ENCODE measurements at places on chromosomes 11 and 22.
A peak's percentile ranks its signal among the peaks of the same experiment; 100 is the strongest.

GRCh38 chr11:102457865-102458264 lies 5.3 kb upstream of the TMEM123 start:
- DNase-seq: no peak

DNA sequence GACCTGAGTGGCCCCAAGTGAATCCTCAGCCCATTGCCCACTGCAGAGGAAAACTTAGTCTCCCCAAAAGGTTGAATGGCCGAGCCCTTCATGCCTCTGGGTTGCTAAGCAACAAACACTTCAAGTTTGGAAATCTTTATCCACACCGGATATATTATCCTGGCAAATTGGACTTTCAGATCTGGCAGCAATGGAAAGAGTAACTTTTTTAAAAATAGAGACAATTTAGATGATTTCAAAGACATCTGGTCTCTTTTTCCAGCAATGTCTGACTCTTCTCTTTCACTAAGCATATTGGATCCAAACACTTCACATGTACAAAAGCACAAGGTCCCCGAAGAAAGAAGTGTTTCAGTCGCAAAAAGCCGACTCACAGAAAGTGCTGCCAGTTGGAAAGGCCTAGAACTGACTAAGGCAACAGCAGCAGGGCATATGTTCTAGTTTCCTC lies 505.3 kb downstream of the SOX6 start:
- no peak for DNase-seq

DNA sequence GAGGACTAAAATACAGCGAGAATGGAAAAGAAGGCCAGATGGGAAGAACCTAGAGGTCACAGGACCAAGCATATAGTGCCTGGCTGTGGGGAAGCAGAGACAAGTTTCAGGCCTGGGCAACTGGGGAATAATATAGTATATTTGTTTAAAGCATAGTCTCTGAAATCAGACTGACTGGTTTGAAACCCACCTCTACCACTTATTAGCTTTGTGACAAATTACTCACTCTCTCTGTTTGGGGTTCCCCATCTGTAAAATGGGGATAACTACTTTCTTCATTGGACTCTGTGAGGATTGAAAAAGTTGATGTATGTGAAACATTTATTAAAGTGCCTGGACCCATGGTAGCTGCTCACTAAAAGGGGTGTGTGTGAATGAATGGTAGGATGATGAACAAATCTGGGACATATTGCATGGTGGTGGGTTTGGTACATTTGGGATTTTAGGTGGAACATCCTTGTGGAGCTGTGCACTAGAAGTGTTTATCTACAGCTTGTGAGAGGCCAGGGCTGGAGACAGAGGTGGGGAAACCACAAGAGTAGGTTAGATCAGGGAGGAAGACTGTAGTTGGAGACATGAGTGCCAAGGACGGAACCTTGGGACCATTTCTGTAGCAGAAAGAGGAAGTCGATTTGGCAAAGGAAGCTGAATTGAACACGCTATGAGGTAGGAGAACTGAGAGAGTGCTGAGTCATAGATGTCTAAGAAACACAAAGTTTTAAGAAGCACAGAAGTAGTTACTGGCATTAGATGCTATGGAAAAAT lies 52.6 kb downstream of the SWAP70 start:
- no peak for DNase-seq

DNA sequence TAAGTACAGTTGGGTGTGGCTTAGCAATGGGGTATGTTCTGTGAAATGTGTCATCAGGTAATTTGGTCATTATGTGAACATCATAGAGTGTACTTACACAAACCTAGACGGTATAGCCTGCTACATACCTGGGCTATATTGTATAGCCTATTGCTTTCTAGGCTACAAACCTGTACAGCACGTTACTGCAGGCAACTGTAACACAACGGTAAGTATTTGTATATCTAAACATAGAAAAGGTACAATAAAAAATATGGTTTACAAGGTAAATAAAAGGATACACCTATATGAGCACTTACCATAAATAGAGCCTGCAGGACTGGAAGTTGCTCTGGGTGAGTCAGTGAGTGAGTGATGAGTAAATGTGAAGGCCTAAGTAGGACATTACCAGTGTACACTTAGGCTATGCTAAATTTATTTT lies 73.1 kb upstream of the GDPD4 start:
- no peak for DNase-seq

DNA sequence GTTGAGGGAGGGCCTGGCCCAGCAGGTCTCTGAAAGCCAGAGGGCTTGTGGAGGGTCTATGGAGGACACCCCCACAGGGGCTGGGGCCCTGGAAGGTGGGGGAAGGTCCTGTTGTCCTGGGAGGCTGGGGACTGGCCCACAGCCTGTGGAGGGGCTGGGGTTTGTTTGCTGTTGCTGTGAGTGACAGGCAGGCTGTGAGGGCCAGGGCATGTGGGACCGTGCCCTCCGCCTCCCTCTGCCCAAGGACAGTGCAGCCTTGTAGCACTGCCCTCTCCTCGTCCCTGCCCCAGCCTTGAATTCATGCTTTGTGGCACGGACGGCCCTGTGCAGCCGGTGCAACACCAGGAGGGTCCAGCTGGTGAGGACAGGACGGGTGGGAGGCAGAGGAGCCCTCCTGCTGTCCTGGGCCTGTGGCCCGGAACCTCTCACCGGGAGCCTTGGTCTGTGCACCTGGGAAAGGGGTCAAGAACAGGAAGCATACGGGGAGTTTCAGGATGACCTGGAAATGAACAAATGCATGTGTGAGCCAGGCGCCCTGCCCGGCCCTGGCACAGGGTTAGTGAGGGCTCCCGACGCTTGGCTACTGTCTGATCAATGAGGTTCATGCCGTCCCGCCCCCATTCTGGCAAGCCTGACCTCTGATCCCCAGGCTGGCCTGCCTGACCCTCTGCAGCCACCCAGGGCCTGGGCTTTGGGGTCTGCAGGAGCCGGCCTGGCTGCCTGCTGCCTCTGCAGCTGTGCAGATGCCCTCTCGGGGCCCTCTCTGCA lies 37.4 kb upstream of the PRODH start:
- no peak for DNase-seq

DNA sequence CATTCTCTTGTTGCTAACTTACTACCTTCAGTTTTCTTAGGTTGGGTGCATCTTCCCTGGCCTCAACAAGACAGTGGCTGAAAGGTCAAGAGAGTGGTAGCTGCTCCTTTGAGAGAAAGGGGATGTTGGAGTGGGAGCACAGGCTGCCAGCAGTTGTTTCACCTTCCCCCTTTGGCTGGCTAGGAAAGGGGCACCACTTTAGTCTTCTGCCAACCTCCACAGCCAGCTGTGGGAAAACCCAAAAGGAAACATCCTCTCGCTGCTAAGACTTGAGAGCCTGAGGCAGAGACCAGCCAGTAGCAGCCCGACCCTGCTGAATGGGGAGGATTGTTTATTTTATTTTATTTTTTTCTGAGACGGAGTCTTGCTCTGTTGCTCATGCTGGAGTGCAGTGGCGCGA lies 34.4 kb downstream of the MARK2 start:
- no peak for DNase-seq

DNA sequence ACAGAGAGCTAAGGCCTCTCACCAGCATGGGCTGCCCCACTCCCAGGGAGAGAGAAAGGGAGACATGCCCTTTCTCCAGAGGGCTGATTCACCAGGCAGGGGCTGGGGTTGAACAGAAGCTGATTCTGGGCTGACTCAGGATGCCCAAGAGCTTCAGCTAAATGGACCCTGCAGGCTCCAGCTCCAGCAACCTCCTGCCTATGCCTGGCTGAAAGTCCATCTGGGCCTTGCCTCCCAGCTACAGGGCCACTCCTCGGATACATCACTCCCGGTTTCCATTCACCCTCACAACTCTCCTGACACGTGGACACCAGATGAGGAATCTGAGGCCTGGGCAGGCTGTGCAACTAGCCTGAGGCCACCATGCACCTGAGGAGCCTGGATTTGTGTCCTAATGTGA lies 215.5 kb downstream of the BUD13 start:
- DNase-seq: no peak

- DNase-seq: no peak
These were observed 740 bp downstream of the EML3 start for GRCh38 chr11:62611705-62612365.

- no peak for DNase-seq
These were observed 96.8 kb downstream of the TTC28 start for GRCh38 chr22:28582806-28583205.

- DNase-seq: no peak
These were observed 9.4 kb upstream of the SAMM50 start for GRCh38 chr22:43945632-43946383.

GRCh38 chr11:9004183-9004926 lies 554 bp upstream of the NRIP3 start:
- DNase-seq: no peak

DNA sequence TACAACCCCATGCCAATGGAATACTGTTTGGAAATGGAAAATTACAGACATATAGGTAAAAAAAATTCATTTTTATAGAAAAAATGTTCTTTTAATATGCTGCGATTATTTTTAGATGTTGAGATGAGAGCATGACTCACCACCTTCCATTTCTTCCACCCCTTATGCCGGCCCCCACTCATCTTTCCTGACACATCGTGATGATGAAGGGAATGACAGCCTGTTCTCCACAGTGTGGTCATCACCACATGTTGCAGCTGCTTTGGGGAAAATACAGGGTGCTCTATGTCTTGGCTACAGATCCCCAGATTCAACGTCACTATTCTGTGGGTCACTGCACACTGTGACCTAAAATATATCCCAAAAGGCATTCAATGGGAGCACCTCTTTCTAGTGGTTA lies 916.2 kb downstream of the METTL15 start:
- no peak for DNase-seq

DNA sequence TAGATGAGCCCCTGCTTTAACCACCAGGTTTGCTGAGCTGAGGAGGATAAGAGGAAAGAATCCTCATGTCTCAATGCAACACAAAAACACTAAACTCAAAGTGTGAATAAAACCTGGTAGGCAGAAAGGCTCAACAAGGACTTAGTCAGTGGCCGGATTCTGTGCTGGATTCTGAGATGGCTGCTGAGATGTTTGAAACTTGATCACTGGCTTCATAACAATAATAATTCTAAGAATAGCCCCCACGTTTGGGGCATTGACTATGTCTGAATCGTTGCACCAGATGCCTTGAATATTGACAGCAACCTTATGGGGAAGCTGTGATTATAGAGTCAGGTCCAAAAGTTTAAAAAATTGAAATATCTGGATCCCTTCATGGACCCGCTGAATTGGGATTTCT lies 4.6 kb downstream of the DKK3 start:
- DNase-seq: no peak

DNA sequence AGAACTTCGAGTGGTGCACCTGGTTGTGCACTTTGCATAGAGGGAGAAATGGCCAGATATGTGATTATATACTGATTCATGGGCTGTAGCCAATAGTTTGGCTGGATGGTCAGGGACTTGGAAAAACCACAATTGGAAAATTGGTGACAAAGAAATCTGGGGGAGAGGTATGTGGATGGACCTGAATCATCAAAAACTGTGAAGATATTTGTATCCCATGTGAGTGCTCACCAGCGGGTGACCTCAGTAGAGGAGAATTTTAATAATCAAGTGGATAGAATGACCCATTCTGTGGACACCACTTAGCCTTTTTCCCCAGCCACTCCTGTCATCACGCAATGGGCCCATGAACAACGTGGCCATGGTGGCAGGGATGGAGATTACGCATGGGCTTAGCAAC lies 48.0 kb upstream of the NARS2 start:
- DNase-seq: no peak

DNA sequence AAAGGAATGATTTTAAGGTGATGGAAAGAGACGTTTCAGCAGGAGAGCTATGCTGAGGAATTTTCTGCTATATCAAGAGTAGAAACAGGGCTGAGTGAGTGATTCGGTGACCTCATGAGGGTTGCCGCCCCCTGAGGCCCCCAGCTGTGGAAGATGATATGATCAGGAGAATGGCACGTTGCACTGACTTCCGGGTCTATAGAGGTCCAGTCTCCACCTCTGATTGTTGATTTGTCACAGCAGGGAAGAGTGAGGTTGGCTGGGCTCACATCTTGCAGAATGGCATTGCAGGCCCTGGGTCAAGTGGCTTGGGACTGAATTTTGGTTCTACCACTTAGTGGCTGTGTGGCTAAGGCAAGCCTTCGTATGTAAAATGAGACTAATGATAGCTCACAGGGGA lies 205.1 kb downstream of the SNX19 start:
- DNase-seq: no peak

- no peak for DNase-seq
These were observed 1.6 kb downstream of the SPTBN2 start for GRCh38 chr11:66727282-66728037.

- DNase-seq: no peak
These were observed 26.2 kb downstream of the DNHD1 start for GRCh38 chr11:6523253-6523652.

DNA sequence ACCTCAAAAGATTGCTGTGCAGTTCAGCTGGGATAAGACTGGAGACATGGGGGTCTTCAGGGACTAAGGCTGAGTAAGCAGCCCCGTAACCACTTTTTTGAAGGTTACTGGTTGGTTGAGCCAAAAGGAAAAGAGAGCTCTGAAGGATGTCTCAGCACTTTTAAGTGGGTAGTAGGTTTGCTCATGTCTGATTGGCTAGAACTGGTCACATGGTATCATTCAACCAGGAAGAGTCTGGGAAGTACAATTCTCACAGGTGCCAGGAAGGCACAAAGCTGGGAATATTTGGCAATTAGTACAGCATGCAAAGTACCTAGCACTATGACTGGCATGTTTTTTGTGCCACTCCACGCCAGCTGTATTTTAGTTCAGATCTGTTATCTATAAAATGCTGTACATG lies 58.1 kb downstream of the SNX19 start:
- no peak for DNase-seq

GRCh38 chr11:119478711-119479285 lies 55.8 kb upstream of the THY1 start:
- DNase-seq: no peak

- DNase-seq: no peak
These were observed 25.5 kb downstream of the NNMT start for GRCh38 chr11:114321621-114322257.

DNA sequence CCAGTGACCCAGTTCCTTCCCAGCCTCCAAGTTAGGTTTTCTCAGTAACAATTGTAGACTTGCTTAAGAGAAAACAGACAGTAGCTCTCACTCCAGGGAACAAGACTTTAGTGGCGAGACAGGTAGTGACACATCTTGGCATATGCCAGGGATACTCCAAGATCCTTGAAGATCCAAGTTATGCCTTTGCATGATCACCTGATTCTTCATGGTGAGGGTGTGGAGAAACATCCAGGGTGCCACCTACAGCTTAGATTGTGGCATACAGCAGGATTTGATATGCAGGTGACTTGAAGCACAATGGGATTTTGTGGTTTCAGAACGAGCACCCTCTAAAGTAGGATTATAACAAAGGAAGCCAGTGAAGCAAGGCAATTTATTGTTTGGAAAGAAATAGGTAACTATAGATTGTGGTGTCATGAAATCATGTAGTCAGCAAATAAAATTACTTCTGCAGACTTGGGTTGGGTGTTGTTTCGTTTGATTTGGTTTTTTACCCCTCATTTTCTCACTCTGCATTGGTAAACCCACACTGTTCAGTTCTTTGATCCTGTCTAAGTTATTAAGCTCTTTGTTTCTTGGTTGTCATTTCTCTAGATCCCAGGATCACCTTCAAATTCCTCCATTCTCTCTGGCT lies 9.2 kb downstream of the POU2AF3 start:
- peak; percentile 16 for DNase-seq

All from NCI-H524 treated with DMSO at 0.1 percent for 48 hours (cell line).